ENCODE measurements at places on chromosomes 3 and 15.

DNA sequence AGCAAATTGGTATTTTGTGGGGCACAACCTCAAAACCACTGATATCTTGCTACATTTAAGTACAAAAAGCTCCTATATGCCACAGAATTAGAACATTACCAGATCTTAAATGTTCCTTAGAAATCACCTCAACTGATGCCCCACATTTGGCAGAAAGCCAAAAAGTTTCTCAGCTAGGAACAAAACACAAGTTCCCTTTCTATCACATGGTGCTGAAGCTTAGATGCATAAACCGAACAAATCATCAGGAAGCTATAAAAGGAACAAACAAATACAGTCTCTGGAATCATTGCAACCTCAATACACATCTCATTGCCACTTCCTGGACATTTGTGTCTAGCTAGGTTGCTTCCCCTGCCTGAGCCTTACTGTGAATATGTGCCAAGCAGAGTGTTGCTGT, 492.6 kb downstream of the LPP start:
- no peak for DNase-seq

DNA sequence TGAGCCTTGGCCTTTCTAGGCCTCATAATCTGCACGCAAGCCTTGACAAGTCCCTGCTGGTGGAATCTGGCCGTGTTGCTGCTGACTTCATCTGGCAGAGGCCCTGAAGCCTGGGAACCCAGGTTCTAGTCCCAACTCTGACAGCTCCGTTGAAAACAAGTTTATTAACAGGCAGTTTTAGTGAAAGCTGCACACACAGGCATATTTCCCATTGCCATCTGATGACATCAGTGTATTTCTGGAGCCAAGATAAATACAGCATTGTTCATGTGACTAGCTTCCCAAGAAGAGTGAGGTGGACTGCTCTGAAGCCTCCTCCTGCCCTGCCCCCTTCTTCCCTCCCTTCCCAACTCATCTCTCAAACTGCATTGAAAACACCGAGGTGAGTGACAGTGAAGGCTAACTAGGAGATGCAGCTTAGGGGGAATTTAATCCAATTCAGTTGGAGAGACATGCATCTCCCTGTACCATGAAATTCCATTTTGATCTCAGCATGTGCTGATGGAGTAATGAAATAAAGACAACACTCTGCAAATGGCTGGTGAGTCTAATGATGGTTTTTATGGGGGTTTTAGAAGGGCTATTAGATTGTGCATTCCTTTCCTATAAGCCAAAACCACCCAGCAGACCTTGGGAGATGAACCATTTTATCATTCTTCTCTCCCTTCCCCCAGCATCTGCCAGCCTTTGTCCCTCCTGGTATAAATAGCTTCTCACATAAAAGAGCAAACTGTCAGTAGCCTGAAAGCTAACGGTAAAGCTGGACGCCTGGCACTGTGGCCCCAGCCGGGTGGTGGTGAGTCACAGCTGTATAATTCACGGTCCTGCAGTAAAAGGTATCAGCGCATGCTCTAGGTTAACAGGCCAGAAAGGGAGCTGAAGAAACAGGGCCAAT, 38.0 kb downstream of the PRICKLE2 start:
- DNase-seq, result no peak

DNA sequence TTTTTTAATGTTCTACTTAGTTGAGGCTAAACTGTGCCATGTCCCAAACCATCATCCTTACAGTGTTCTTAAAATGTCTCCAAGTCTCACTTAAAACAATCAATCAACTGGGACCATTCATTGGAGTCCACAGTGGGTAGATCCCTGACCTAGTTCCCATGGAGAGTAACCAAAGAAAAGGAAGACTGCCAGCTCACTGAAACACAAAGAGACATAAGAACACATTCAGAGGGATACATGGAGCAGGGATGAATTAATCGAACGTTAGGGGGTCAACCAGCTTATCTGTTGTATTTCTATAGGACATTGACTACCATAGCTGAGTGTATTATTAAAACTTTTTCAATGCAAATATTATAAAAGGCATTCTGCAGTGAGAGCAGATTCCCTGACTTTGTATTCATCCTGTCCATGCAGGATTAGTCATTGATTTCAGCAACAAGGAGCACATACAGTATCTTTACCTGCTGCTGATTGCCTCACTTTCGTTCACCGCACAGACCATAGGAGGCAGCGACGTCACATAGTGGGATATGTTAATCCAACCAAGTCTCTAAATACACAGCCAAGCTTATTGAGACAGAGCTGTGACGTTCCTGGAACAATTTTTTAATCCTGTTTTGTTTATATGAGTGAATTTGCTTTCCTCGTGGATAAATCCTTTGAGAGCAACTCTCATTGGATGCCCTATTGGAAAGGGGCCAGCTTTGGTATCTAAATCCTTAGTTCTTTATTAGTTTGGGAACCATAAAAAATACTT, 364.9 kb upstream of the RBMS3 start:
- DNase-seq, result peak; percentile 2

DNA sequence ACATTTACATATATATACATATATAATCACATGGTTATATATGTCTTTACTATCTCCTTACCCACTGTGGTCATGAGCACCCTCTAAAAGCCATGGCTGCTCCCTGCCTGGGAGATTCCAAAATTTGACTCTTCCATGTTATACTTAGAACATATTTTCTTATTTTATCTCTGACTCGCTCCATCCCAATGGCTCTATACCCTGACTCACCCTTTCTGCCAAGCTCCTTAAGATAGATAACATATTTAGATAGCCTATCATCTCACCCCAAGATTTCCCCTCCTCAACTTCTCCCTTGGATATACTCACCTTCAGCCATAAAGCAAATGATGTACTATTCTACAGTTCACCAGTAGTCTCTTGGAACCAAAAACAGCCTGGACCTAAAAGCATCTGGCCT, 65.1 kb downstream of the CD200R1L start:
- no peak for DNase-seq

DNA sequence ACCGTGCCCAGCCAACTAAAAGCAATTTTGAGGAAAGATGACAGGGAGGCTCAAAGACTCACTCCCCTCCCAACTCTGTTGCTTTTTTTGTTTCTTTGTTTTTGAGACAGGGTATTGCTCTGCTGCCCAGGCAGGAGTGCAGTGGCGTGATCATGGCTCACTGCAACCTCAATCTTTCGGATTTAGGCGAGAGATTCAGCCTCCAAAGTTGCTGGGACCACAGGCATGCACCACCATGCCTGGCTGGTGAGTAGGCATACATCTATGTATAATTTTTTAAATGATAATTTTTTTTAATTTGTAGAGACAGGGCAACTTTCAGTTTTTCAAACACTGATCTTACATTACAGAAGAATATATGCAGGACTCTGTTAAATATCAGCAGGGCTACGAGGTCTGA, 15.8 kb upstream of the THUMPD3 start:
- no peak for DNase-seq

GRCh38 chr3:33664195-33664594, 53.9 kb downstream of the CLASP2 start:
- no peak for DNase-seq

DNA sequence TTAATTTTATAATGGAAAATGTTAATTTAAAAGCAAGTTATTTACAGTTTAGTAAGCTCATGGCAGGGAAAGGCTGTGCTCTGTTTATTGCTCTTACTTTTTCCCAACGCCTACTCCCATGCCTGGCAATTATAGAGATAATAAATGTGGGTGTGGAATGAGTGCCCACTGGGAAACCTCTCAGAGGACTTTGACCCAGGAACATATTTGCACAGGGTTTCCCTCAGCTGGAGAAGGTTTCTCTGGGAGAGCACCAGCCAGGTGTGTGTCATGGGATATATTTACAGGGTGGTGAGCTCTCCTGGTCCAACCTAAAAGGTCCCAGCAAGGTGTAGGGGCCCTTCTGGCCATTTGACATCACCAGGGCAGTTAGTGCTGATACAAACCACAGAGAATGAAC, 27.9 kb downstream of the ZNF710 start:
- no peak for DNase-seq

DNA sequence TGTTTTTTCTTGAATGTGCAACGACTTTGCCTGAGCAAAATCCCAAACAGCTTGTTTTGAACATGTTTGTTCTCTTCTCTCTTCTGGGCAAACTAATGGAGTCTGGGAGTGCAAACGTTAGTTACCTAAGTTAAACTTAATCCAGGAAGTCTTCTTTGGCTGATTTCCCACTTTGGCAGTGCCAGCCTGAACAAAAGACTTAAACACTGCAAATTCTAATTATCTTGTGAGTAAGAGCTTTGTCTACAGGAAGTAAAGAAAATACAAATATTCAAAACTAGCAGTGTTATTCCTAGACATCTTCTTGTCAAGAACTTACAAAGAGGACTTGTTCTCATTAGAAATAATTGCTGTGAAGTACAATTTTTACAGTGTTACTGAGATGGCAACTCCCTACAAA, 16.7 kb upstream of the DENND6A start:
- DNase-seq, result no peak

GRCh38 chr3:194755671-194756459, 70.2 kb downstream of the FAM43A start:
- DNase-seq, result no peak

- DNase-seq, result no peak
Measured at GRCh38 chr15:71323584-71323983, 208.3 kb downstream of the THSD4 start.

GRCh38 chr15:37209041-37209363, 108.7 kb upstream of the MEIS2 start:
- DNase-seq, result no peak

GRCh38 chr15:101028772-101029438, 109.7 kb downstream of the LRRK1 start:
- DNase-seq, result no peak

- DNase-seq, result no peak
Measured at GRCh38 chr3:52218454-52218853, 7.0 kb downstream of the TLR9 start.

DNA sequence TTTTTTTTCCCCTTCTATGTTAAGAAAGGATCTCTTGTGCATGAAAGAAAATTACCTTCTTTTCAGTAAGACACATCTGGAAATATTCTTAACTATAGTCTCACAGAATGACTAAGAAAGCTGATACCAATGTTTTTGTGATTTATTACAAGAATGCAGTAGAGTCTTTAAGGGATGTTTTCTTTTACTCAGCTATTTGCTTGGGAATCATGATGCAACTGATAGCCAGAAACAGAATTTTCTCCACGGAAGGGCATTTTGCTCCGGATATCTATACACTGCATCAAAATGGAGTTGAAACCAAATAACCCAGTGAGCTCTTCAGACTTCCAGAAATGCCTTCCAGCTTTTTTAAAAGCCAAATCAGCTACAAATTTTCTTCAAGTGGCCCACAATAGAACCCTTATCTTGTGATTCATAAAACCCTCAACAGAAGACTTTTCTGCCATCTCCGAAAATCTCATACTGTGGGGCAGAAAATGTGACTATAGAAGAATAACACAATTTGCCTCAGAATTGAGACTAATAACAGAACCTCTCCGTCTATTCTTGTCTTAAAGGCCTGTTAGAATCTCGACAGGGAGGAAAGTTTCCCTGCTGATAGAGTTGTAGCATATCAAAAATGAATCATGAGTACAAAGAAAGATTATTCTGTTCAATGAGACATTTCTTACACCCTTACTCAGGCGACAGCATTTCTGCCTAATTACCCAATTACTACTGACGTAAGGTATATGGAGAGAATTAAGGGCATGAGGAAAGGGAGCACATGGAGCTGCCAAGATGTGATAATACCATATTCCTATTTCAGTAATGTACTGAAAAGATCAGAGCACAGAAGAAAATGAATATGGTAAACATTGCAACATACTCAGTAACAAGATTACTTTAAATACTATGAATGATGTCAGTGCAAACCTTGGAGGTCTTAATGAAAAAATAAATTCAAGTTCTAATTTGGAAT, 900.1 kb downstream of the ROBO1 start:
- DNase-seq, result peak; percentile 18

All from NCI-H748 treated with DMSO at 0.1 percent for 48 hours (cell line).